Osteocyte (in vitro differentiated cells): ENCODE measurements at places on chromosomes 12 and 14. TPM values are rescaled to one million over a fixed set of nuclear protein-coding genes. Genes with fewer than 3 reads are reported as not detected.

BIN2 gene
- total RNA-seq: not detected in 2 replicates

AQP2 gene
- not detected in 2 replicates for total RNA-seq

POTEG gene
- total RNA-seq: not detected in 2 replicates

MFAP5 gene
- total RNA-seq: not detected in 2 replicates

TMEM63C gene
- total RNA-seq: 0.11 and 0.39 TPM in 2 replicates

CACNA1C gene
- total RNA-seq: 59.1 and 67.4 TPM in 2 replicates

KRT6C gene
- total RNA-seq: not detected in 2 replicates

- DNase-seq: no peak
Measured at GRCh38 chr14:85214471-85214870, 315.5 kb upstream of the FLRT2 start.

GRCh38 chr12:123114304-123115083, 36.4 kb downstream of the PITPNM2 start:
- DNase-seq: no peak

DNA sequence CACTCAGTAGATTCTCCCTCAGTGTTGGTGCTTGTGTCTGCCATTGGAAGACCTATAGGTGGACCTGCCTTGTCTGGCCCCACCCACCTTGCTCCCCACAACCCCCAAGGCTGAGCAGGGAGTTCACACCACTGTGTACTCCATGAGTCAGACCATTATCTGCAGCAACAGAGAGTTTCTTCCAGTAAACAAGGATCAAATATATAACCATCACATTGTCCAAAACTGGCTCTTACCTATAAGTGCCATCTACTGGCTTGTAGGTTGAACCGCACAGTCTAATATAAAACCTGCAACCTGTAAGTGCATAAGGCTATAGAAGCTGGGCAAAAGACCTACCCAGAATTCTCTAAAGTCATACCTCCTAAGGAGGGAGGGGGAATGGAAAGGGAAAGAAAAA, 7.9 kb downstream of the TAS2R13 start:
- DNase-seq: no peak

GRCh38 chr14:61146899-61147298, 134.2 kb downstream of the TMEM30B start:
- DNase-seq: no peak

DNA sequence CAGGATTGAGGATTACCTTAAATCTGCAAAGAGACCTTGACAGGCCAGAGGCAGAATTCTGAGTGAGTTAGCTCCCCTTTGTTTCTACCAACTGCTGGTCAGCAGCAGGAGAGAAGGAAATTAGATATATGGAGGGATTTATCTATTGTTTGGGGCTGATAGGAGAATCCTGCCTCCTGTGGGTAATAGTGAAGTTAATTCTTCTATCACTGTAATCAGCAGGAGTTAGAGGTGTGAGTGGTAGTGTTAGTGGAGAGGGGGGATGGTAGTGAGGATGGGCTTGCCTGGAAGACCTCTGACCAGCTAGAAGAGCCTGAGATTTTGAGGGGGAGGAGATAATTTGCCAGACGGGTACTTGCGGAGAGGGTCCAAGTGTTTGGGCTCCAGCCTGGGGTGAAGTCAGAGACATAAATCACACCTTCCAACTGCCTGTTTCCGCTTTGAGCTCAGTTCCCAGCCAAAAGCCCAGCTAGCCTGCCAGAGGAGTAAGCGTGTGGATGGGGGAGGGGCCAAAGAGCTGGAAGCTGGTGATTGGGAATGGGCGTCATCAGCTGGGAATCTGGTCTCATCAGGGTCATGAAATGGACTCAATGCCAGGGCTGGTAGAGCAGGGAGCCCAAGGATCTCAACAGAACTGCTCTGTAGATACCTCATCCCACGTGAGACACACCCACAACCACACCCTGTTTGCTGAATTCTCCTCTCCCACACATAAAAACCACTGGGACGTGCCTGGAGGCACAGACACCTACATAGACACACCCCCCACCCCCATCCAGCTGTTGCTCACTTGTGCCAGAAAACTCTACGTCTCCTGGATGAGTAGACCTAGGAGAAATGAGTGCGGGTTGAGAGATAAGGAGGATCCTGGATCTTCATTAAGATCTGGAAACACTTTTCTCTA, 13.1 kb upstream of the ITGA5 start:
- no peak for DNase-seq

DNA sequence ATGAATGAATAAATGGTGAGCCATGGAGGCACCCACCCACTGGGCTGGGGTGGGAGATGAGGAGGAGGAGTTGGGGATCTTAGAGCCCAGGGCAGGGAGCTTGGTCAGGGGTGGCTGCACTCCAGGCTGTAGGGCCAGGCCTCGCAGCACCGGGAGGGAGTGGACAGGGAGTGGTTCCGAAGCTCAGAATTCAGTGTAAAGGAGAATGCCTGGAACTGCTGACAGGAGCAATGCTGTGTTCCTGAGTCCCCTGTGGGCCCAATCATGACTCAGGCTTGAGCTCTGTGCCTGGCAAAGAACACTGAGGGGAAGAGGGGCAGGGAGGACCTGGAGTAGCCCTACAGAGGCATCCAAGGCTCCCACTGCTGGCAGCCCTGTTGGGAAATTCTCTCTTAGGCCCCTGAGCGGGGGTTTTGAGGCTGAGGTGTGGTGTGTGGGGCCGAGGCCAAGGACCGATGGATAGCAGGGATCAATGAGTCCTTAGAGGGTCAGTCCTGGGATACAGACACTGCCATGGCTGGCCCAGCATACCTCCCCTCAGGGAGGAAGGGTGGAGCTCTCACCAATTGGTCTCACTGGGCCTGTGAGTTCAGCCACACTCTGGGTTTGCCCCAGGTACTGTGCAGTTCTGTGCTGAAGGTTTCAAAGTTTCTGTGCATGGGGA, 9.5 kb upstream of the RABGGTA start:
- DNase-seq: no peak

GRCh38 chr14:85991156-85991555, 461.2 kb downstream of the FLRT2 start:
- DNase-seq: no peak

- no peak for DNase-seq
Measured at GRCh38 chr12:103956509-103957027, 9.1 kb upstream of the TDG start.

DNA sequence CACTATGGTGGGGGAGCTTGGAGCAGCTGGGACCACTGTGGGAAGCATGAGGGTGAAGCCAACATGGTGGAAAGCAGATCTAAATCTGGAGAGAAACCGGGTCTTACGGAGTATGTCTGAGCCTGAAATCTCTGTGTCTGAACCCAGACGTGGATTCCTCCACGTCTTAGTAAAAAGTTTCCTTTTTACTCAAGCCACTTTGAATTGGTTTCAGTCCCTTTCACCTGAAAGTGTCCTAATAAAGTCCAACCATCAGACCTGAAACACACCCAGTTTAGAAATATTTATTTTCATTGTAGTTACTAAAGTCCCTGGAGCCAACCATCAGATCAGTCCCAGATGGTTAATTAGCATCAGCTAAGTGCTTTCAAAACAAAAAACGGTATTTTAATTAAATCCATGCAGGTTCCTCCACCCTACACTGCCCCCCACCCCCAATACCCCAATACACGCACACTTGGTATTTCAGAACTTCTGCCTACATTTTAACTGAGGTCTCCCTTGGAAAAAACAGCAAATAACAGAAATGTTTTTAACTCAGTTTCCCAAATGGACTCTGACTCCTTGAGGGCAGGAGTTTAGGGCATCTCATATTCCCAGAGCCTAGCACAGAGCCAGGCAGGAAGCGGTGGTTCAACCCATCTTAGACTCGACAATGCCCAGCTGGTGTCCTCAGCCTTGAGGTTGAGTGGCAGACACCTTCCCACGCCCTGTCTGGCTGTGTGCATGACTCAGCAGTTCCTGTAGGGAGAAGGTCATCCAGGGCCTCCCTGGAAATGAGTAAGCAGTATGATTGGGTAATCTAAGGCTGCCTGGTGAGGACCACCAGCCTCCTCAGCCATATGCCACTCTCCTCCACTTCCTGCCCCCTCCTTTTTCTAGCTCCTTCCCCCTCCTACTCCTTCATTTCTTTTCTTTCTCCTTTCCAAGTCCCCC, 175.8 kb downstream of the TTC8 start:
- no peak for DNase-seq
